ENCODE measurements at places on chromosomes 3 and 15.

DNA sequence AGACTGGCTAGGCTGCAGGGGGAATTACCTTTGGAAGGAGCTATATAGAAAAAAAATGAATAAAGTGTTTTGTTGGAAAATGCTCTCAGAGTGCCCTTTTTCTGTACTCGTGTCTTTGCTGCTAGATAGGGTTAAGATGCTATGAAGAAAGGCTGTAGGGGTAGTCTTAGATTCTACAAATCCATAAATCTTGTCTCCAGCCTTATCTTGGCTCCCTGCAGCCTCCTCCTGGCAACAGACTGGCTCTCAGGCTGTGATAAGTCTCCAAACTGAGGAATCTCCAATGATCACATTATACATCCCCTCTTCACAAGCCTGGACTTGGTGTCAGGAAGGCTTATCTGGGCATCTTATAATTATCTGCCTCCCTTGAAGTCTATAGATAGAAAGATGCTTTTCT lies 9.3 kb downstream of the LPCAT4 start:
- DNase-seq, result no peak

- DNase-seq, result no peak
These were observed 42.1 kb downstream of the SEMA3G start for GRCh38 chr3:52402706-52403270.

GRCh38 chr15:35311615-35312014 lies 226.5 kb upstream of the NANOGP8 start:
- no peak for DNase-seq

- DNase-seq, result no peak
These were observed 239.3 kb downstream of the IL5RA start for GRCh38 chr3:2870724-2871333.

GRCh38 chr15:73391128-73391872 lies 22.5 kb upstream of the HCN4 start:
- DNase-seq, result no peak

DNA sequence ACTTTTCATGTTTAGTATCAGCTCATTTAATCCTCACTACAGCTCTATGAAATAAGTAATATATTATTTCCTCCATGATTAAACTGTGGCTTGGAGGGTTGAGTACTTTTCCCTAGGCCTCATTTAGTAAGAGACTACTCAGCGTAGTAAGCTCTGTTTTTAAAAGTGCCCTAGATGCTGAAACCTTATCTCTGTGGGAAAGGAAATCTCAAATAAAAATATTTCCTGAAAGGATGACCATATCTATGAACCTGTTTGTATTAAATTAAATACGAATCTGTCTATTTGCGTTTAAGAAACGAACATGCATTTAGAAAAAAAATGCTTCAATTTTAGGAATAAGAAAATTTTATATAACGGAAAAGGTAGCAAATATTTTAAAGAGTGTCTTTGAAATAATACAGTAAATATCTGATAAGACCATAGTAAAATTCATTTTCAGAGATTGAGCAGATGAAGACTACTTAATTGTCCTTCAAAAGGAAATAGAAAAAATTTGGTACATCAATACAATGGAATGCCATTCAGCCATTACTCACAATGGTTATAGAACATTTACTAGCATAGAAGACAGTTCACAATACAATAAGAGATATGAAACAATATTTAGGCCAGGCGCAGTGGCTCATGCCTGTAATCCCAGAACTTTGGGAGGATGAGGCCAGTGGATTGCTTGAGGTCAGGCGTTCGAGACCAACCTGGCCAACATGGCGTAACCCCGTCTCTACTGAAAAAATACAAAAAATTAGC lies 56.2 kb downstream of the ATG7 start:
- DNase-seq, result no peak

DNA sequence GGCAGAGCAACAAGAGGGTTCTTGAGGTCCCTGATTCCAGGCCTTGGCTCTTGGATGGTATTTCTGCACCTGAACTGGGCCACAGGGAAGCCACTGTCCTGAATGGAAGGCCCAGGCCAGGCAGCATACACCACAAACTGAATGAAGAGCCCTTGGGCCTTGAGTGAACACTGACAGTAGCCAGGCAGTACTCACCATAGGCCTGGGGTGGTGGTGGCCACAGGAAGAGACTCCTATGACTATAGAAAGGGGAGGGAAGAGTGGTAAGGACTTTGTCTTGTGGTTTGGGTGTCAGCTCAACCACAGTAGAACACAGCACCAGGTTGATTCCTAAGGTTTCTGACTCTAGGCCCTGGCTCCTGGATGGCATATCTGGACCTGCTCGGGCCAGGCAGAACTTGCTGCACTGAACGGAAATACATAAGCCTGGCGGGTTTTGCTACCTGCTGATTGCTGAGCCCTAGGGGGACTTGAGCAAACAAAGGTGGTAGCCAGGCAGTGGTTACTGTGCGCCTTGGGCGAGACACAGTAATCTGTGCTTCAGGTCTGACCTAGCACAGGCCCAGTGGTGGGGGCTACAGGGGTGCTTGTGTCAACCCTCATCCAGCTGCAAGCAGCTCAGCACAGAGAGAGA lies 241.4 kb downstream of the ISL2 start:
- DNase-seq, result no peak
